Endothelial cell of umbilical vein (primary cell): ENCODE measurements at places on chromosomes 6 and 20.
A peak's percentile ranks its signal among the peaks of the same experiment; 100 is the strongest.

- DNase-seq = no peak
Observed at GRCh38 chr20:37226889-37227288, 34.7 kb downstream of the GHRH start.

GRCh38 chr20:38585404-38586180, 4.6 kb downstream of the ADIG start:
- DNase-seq = no peak

DNA sequence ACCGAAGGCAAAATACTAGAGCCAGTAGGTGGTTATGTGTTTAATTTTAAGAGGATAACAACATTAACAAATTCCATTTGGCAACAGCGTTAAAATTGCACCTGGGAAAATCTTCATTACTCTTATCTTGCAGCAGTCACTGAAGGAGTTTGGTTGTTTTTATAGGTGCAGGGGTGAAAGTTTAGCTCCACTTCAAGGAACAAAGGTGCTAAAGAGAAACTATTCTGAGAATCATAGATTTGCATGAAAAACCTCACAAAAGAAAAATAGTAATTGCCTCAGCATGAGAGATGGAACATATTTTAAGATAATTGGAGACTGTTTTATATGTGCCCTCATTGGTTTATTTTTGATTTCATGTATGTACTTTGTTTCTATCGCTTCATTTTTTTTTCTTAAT, 444.4 kb downstream of the UTRN start:
- no peak for DNase-seq

DNA sequence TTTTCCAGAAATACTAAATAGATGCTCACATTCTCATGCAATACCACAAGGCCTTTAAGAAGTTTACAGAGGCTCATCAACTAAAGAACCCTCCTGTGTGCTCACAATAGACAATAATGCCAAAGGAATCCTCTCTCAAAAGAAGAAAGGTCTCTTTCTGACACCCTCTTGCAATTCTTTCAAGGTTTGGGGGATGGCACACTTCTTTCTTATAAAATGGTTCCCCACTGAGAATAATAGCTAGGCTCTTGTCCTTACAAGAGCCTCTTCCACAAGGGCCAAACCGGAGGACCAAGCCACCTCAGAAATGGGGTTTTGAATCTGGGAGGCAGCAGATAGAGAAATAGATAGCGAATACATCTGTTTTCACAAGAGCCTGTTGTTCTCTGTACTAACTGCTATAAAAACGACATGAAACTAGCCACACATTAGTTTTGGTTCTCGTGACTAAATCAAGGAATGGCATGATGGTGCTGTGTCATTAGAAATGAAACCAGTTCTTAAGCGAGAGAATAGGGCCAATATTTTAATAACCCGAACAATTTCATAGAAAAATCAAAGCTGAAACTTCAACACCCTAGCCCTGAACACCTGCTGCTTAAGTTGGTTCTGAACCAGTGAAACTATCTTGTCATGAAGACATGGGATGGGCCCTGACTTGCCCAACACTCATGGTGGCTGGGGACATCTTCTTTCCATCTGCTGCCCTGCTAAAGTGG, 81.1 kb downstream of the PRDM1 start:
- DNase-seq = no peak

DNA sequence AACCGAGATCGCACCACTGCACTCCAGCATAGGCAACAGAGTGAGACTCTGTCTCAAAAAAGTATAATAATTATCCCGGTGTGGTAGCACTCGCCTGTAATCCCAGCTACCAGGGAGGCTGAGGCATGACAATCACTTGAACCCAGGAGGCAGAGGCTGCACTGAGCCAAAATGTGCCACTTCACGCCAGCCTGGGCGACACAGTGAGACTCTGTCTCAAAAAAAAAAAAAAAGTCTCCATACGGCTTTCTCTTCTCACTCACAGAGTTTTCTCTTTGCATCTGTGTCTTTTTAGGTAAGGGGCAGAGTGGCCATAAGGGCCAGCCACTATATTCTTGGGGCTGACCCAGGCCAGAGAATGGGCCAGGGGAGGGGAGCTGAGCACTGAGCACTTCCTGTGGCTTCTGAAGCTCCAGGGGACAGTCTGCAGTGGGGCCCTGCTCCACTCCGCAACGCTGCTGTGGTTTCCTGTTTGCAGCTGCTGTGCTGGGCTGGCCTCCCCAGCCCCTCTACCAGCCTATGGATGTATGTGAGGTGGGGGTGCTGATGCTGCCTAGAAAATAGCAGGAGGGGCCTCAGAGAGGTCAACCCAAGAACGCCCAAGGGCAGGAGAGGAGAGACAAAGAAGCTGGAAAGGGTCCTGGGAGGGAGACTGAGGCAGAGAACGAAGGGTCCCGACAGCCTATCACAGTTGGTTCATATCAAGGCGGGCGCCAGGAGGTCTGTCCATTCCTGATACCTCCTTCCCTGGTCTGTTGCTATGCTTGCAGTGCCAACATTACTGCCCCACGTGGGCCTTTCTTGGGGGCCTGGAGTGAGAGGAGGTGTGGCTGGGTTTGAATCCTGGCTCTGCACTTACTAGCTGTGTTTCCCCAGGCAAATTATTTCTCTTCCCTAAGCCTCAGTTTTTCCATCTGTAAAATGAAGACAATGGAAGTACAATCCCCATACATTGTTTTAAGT, 16.0 kb downstream of the SLA2 start:
- DNase-seq = no peak

- DNase-seq = peak; percentile 93
Observed at GRCh38 chr6:87908978-87909811, 138.4 kb upstream of the SPACA1 start.

DNA sequence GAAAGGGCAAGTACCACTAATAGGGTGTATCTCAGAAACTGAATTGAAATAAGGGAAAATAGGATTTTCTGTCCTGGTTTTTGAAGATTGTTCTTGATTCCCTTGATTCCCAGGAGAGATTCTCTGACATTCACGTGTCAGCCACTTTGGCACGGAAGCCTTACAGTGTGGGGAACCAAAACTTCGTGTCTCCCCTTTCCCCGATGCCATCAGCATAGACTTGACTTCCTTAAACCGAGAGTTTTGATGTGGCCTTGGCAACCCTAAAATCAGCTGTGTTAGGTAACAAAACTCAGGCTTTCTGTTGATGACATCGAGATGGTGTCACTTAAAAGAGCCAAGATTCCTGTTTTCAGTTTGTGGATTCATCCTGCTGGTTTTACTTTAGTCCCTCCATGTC, 7.5 kb downstream of the HMGN4 start:
- no peak for DNase-seq

DNA sequence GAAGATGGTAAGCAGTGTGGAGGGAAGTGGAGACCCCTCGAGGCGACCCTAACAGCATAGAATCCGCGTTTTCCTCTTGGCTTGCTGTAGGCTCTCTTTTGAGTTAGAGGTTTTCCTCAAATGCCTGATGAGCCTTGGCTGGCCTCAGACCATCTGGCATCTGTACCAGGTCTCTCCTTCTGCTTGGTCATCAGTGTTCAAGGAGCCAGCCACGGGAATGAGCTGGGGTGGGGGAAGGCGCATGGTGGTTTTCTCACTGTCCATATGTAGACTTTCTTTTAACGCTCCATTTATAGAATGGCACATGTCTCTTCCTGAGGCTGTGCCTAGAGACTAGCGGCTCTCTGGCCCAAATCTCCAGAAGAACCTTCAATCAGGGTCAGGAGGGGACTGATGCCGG, 8.1 kb upstream of the GUCA1A start:
- DNase-seq = no peak

DNA sequence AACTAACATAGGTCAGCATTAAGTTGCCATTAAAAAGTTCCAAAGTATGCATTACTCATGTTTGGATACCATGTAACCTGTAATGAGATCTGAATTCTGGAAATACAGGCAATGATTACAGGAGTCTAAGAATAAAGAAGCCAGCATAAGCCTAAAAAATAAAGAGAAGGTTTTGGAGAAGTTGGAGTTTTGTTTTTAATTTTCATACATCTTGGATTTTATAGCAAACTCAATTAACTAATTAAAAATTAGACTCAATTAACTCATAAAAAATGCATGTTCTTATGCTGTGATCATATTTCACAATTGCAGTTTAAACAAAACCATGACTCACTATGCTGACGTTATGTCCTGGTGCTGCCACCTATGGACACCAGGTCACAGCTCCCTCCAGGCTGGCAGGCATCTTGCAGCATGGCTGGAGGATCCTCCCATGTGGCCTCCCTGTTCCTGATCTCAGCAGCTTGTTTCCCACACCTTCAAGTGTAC, 648.8 kb upstream of the AGPAT4 start:
- peak; percentile 10 for DNase-seq

- DNase-seq = no peak
Observed at GRCh38 chr20:5369629-5370028, 52.9 kb upstream of the PROKR2 start.

DNA sequence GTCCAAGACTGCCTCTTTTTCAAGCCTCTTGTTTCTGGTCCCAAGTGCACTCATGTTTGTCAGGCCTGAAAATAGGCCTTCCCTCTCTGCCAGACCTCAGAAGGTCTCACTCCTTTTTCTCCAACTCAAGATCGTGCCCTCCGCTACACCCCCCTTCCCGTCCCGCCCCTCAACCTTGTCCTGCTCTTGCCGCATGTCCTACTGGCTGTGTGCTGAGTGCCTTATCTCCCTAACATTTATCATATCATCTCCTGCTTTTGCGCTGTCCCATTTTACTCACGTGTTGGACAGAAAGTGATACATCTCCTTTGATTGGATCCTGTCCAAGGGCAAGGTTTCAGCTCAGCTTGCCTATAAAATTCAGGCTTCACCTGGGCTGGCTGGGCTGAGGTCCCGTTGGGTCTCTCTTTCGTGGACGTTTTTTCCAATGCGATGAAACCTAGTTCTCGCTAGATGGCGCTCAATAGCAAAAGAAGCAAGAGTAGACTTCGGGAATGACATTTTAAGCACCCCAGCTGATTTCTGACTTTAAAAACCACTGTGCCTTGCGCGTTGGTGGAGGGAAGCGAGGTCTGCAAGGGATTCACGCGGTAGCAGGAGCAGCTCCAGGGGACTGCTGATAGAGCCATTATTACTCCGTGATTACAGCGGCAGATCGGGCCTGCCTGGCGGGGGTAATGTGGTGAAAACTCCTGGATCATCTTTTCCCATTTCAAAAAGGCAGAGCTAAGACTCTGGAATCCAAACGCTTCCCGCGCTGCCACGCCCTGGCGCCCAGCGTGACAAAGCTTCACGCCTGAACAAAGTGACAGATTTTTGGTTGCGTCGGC, 137.6 kb downstream of the IMPG1 start:
- DNase-seq = peak; percentile 77

DNA sequence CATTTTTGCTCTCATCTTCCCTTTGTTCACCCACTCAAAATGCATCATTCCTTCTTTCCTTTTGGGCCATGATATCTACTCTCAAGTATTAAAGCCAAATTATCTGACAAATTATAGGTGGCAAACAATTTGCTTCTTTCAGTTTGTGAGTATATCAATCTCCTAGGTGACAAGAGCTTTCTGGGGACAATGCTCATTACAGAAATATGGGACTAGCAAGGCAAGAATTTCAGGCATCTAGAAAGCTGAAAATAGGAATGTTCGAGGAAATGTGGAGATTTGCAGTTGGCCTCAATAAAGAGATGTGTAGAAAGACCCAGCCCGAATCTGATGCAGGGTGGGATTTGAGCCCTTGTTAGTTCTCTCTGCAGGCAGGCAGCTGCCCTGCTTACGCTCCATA, 71.8 kb downstream of the ALDH8A1 start:
- DNase-seq = no peak

GRCh38 chr6:20661721-20662120, 127.5 kb downstream of the CDKAL1 start:
- DNase-seq = peak; percentile 88

DNA sequence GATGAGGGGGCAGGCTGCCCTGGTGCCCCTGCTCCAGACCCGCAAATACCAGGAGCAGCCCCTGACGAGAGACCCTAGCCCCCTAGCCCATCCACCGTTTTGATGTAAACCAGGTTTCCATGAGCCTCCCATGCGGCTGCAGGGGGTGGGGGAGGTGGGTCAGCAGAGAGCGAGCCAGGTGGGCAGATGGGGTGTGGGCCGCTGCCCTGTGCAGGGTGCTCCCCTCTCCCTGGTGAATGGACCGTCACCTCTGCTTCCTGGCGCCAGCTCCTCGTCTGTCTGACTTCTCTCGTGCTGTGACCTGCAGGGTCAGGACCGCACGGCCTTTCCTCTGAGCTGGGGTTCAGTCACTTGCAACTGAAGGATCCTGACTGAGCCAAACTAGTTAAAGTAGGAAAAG, 15.7 kb upstream of the BHLHE23 start:
- no peak for DNase-seq

DNA sequence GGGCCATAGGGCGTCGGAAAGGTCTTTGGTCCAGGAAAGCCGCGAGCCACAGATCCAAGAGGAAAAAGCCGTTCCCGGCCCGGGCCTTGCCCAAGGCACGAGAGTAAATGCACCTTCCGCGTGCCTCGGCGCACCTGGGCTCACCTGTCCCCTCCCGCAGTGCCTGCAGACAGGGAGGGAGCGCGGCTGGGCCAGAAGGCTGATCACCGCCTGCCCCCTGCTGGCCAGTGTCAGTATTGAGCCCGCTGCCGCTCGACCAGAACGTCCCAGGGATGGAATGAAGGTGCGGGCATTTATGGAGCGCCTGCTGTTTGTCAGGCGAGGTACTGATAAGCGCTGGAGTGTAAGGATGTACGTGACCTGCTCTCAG, 679 bp upstream of the LPIN3 start:
- peak; percentile 62 for DNase-seq

DNA sequence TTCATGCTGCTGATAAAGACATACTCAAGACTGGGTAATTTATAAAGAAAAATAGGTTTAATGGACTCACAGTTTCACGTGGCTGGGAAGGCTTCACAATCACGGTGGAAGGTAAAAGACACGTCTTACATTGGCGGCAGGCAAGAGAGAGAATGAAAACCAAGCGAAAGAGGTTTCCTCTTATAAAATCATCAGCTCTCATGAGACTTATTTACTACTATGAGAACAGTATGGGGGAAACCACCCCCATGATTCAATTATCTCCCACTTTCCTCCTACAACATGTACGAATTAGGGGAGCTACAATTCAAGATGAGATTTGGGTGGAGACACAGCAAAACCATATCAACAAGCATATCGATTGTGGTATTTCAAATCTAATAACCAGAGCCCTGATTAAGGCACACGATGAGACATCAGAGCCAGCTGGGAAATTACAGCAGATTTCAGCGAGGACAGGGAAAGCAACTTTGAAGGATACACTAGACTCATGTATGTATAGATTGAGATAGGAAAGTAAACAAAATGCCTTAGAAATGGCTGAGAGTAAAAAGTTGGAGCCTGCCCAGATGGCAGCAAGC, 129.8 kb upstream of the GJE1 start:
- no peak for DNase-seq

- DNase-seq = no peak
Observed at GRCh38 chr6:45920819-45921511, 94.7 kb downstream of the CLIC5 start.

GRCh38 chr6:31178143-31179041, 7.9 kb upstream of the POU5F1 start:
- peak; percentile 29 for DNase-seq

GRCh38 chr6:1045239-1045638, 266.7 kb upstream of the FOXQ1 start:
- no peak for DNase-seq

GRCh38 chr6:131399433-131399832, 173.6 kb upstream of the ARG1 start:
- DNase-seq = no peak

GRCh38 chr6:11731423-11731822, 47.2 kb downstream of the ADTRP start:
- DNase-seq = no peak

- DNase-seq = no peak
Observed at GRCh38 chr6:126026001-126026400, 39.7 kb downstream of the TRMT11 start.

GRCh38 chr6:40482532-40482931, 104.6 kb downstream of the LRFN2 start:
- DNase-seq = no peak

- no peak for DNase-seq
Observed at GRCh38 chr20:34185766-34186620, 55.2 kb upstream of the ASIP start.
